ENCODE measurements at places on chromosomes 2 and 18. TPM values are rescaled to one million over a fixed set of nuclear protein-coding genes. Genes with fewer than 3 reads are reported as not detected.

DNA sequence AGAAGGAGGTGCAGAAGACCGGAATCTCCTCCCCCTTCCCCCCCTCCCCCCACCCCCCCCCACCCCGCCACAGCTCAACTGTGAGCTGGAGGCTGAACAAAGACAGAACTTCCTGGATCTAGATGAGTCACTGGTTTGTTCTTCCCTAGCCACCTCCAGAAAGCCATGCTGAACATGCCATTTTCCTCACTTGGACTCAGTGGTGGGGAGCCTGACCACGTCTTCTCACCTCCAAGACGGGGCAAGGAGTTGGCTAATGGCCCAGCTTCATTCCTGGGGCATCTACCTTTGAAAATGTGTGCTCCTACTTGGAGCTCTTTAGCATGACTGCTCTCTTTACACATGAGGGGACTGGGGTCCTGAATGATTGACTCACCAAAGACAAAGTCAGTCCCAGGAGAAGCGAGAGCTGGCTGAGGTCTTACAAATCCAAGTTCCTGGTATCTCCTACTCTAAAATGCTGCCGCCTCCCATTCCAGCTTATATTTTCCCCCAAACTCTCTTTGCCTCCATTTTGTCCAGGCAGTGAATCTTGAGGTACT, 22.6 kb upstream of the FZD5 start:
- H3K27ac ChIP-seq, result no peak overlapping the region
- no peak for DNase-seq
- no peaks in the 10 kb centered on the region for H3K4me1 ChIP-seq
- H3K4me3 ChIP-seq, result no peak overlapping the region
- H3K27me3 ChIP-seq, result no peaks in the 10 kb centered on the region
- H3K36me3 ChIP-seq, result no peaks in the 10 kb centered on the region

The SLC4A5 gene
- polyA plus RNA-seq, result 40.3 TPM

- H3K4me3 ChIP-seq, result no peak overlapping the region
- no peaks in the 10 kb centered on the region for H3K4me1 ChIP-seq
- no peak for DNase-seq
These were observed 32.1 kb upstream of the SPATS2L start for GRCh38 chr2:200274116-200275075.

DNA sequence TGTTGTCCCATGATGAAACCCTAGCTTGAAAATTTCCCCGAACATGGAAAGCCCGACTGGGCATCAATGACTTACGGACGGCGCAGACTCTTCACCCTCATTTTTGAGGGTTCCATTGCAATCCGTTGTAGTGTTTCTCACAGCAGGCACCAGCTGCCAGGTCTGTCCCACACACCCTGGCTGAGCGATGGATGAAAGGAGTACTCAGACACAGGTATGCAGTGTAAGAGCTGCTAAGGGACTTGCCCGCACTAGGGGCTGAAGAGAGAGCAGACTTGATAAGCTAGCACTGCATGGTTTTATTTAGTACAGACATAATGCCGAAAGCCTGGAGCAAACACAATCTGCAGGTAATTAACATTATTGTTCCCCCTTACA, 15.8 kb downstream of the DYNAP start:
- no peaks in the 10 kb centered on the region for H3K4me1 ChIP-seq
- no peak for DNase-seq
- H3K27ac ChIP-seq, result no peak overlapping the region
- H3K27me3 ChIP-seq, result no peaks in the 10 kb centered on the region
- H3K4me3 ChIP-seq, result no peak overlapping the region

The GALNT13 gene
- 0.92 TPM for polyA plus RNA-seq

- no peaks in the 10 kb centered on the region for H3K4me1 ChIP-seq
- no peak for DNase-seq
- H3K4me3 ChIP-seq, result no peak overlapping the region
- no peaks in the 10 kb centered on the region for H3K36me3 ChIP-seq
These were observed 20.7 kb upstream of the DNAH6 start for GRCh38 chr2:84495539-84496146.

GRCh38 chr18:13319629-13320028, 101.1 kb downstream of the LDLRAD4 start:
- no peak overlapping the region for H3K27ac ChIP-seq
- no peak overlapping the region for H3K4me3 ChIP-seq
- DNase-seq, result no peak
- H3K4me1 ChIP-seq, result no peaks in the 10 kb centered on the region
- no peaks in the 10 kb centered on the region for H3K27me3 ChIP-seq

- no peaks in the 10 kb centered on the region for H3K27me3 ChIP-seq
- no peak for DNase-seq
- no peak overlapping the region for H3K4me3 ChIP-seq
- H3K4me1 ChIP-seq, result no peaks in the 10 kb centered on the region
- H3K27ac ChIP-seq, result no peak overlapping the region
These were observed 114.1 kb downstream of the TRABD2A start for GRCh38 chr2:84766791-84767190.

GRCh38 chr2:85175369-85176299, 42.4 kb downstream of the TCF7L1 start:
- H3K4me3 ChIP-seq, result no peak overlapping the region
- no peaks in the 10 kb centered on the region for H3K27me3 ChIP-seq
- no peaks in the 10 kb centered on the region for H3K36me3 ChIP-seq
- no peak for DNase-seq
- H3K4me1 ChIP-seq, result no peaks in the 10 kb centered on the region

The MEMO1 gene
- polyA plus RNA-seq, result 167 TPM

GRCh38 chr18:62321201-62321600, 3.9 kb upstream of the TNFRSF11A start:
- no peaks in the 10 kb centered on the region for H3K4me1 ChIP-seq
- DNase-seq, result no peak

GRCh38 chr2:36477315-36477714, 120.7 kb downstream of the FEZ2 start:
- no peaks in the 10 kb centered on the region for H3K27me3 ChIP-seq
- no peak overlapping the region for H3K4me3 ChIP-seq
- no peak overlapping the region for H3K27ac ChIP-seq
- no peaks in the 10 kb centered on the region for H3K36me3 ChIP-seq
- H3K4me1 ChIP-seq, result no peaks in the 10 kb centered on the region
- no peak for DNase-seq

The AP1S3 gene
- polyA plus RNA-seq, result 2.6 TPM

DNA sequence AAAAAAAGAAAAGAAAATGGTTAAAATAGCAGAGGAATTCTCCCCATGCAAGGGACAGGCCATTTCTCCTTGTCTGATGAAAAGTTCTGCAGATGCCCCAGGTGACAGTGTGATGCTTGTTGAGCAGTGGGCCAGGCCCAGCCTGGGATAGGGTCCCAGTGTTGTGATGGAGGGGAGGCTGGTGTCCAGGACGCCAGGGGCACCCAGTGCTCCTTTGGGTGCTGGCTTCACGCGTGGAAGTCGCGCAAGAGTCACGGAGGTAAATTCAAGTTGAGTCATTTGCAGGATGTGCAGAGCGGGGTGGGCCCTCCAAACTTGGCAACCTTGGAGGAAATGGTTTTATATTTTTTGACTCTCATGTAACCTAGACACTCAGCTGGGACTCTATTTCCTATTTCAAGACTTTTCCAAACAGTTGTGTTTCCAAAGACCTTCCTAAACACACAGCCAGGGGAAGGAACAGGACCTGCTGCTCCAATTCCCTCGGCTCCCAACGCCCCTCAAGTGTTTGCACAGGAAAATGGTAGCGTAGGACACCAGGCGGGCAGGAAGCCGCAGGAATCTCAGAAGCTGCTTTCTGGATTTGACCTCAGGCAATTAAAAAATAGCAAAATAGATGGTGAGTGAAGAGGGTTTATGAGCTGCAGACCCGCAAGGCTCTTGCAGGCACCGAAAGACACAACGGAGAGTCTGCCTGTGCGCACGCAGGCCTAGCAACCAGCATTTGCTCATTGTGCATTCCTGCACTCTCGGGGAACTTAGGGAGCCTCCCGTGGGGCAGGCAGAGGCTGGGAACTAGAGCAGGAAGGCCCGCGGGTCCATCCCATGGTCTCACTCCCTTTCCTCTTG, 107.1 kb upstream of the ODC1 start:
- H3K27me3 ChIP-seq, result no peaks in the 10 kb centered on the region
- H3K4me3 ChIP-seq, result no peak overlapping the region
- H3K36me3 ChIP-seq, result no peaks in the 10 kb centered on the region
- H3K4me1 ChIP-seq, result no peaks in the 10 kb centered on the region
- no peak overlapping the region for H3K27ac ChIP-seq
- no peak for DNase-seq

GRCh38 chr2:8380026-8380425, 301.8 kb upstream of the ID2 start:
- no peaks in the 10 kb centered on the region for H3K27me3 ChIP-seq
- no peaks in the 10 kb centered on the region for H3K4me1 ChIP-seq
- no peak for DNase-seq
- no peak overlapping the region for H3K27ac ChIP-seq
- no peaks in the 10 kb centered on the region for H3K36me3 ChIP-seq

The CSRNP3 gene
- polyA plus RNA-seq, result 3.0 TPM

The CNGA3 gene
- polyA plus RNA-seq, result 1.5 TPM

DNA sequence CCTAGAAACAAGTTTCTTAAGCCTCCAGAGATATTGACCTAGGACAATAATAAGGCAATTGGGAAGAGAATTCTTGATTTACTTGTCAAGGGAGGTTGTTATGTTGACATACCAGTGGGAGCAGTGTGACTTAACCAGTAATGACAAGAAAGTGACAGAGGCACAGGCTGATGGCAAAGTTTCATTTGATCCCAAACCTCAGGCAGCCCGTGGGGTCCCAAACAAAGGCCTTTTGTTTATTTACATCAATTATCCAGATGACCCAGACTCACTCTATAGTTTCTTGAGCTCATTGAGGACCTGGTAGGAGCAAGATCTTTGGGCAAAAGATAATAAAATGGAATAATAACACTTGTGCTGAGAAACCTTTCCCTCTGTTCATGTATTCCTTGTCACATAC, 336.8 kb downstream of the ARL6IP6 start:
- no peak overlapping the region for H3K4me3 ChIP-seq
- no peak for DNase-seq
- no peak overlapping the region for H3K27ac ChIP-seq
- H3K27me3 ChIP-seq, result no peaks in the 10 kb centered on the region
- H3K36me3 ChIP-seq, result no peaks in the 10 kb centered on the region

DNA sequence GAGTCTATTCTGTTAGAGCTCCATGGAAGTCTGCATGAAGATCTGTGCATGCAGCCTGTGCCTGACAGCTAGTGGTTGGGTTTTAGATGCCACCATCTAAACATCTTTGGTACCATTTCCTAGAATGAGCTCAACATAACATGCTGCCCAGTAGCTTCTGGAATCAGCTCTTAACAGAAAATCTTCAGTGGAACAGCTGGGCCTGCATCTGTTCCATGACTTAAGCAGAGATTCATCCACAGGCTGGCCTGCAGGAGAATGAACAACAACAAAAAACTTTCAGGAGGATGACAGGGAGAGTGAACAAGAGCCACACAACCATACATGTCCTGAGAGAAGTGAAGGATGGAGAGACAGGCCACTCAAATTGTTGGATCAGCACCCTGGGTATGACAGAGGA, 316.6 kb downstream of the RDH14 start:
- DNase-seq, result no peak
- H3K36me3 ChIP-seq, result no peaks in the 10 kb centered on the region
- H3K27ac ChIP-seq, result no peak overlapping the region
- no peaks in the 10 kb centered on the region for H3K27me3 ChIP-seq
- no peak overlapping the region for H3K4me3 ChIP-seq
- no peaks in the 10 kb centered on the region for H3K4me1 ChIP-seq

DNA sequence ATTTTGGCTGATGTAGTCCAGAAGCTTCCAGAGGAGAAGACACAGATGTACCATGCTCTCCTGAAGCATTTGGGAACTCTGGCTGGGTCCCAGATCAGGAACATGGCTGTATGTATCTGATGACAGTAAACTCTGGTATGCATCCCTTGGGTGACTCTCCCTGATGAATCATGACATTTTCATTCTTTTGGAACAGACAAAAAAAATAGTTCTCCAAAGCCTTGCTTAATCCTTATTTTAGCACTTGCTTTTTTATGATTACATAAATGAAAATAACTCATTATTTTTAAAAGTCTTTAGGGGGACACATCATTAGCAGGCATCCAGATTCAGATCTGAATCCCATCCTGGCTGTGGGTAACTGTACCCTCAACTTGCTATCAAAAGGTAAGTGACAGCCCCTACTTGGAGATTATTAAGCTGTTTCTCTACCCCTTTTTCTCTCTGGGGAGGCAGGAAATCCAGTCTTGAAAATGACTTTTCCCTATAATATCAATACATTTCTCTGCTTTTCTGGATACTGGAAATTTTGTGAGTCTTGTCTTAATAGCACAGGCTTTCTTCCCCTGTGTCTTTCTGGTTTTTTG, 23.3 kb downstream of the AOX1 start:
- H3K4me3 ChIP-seq, result no peak overlapping the region
- no peaks in the 10 kb centered on the region for H3K36me3 ChIP-seq
- H3K27ac ChIP-seq, result no peak overlapping the region
- H3K4me1 ChIP-seq, result no peaks in the 10 kb centered on the region
- H3K27me3 ChIP-seq, result no peaks in the 10 kb centered on the region
- no peak for DNase-seq

GRCh38 chr2:180910831-180911665, 69.4 kb upstream of the UBE2E3 start:
- no peaks in the 10 kb centered on the region for H3K36me3 ChIP-seq
- no peaks in the 10 kb centered on the region for H3K4me1 ChIP-seq
- no peaks in the 10 kb centered on the region for H3K27me3 ChIP-seq
- H3K4me3 ChIP-seq, result no peak overlapping the region
- no peak overlapping the region for H3K27ac ChIP-seq
- no peak for DNase-seq

- no peak overlapping the region for H3K27ac ChIP-seq
- no peaks in the 10 kb centered on the region for H3K36me3 ChIP-seq
These were observed 234.1 kb downstream of the XIRP2 start for GRCh38 chr2:167122389-167122788.

DNA sequence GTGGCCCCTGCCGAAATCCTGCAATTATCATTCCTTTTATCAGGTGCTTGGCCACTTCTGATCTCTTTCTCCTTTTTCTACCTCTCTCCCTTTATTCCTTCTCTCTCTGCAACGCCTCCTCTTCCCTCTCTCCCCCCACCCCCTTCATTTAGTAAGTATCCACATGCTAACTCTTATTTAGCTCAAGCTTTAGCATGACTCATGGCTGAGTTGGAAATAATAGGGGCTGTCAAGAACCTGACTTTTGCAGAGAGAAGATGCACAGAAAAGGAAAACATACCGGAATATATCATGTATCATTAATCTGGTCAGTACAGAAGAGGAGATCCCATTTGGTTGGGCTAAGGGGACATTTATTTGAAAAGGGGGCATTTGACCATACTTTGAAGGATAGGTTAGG, 33.1 kb downstream of the FAM171B start:
- no peak for DNase-seq
- H3K27me3 ChIP-seq, result no peaks in the 10 kb centered on the region
- no peak overlapping the region for H3K4me3 ChIP-seq
- no peak overlapping the region for H3K27ac ChIP-seq
- no peaks in the 10 kb centered on the region for H3K36me3 ChIP-seq
- no peaks in the 10 kb centered on the region for H3K4me1 ChIP-seq

DNA sequence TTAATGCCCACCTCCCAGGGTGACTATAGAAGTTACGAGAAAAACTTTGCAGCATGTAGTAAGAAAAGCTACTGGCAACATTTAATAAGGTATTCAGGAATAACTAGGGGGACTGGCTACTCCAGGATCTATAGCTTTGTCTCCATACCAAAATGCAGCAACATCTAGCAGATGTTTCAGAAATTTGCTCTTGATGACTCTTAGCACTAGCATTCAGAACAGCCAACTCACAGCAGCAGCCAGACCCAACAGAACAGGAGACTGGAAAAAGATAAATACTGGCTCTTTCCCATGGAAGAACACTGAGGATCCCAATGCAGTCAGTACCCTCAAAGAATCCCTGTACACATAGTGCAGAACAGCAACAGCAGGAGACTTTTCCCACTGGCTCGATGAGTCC, 105.0 kb downstream of the PRKRA start:
- H3K27me3 ChIP-seq, result no peaks in the 10 kb centered on the region
- no peak overlapping the region for H3K4me3 ChIP-seq
- no peaks in the 10 kb centered on the region for H3K4me1 ChIP-seq
- H3K27ac ChIP-seq, result no peak overlapping the region

All from testis (tissue), 5 donors.